ENCODE measurements at places on chromosomes 5 and 9. TPM values are rescaled to one million over a fixed set of nuclear protein-coding genes. Genes with fewer than 3 reads are reported as not detected.

DNA sequence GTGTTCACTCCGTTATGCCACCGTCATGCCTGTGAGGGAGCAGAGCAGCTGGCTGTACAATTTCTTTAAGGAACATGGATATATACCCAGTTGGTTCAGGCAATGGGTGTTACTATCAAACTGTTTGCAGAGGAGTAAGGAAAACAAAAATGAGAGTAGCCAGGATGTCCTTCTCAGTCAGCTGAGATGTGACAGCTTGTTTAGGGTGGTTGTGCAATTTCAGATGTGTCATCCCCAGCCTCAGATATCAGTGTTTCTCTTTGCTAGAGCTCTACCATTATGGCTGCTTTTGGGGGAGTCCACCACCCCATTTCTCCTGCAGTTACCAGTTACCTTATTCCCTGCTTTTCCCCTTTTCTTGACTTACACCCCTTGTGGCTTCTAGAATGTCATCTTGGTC is 135.2 kb upstream of the SLC24A2 start:
- no peak for DNase-seq

GRCh38 chr9:130927995-130928900 is 10.8 kb downstream of the FIBCD1 start:
- peak; percentile 29 for DNase-seq

Gene TAF11L10
- not detected for total RNA-seq

Gene ENTREP1
- total RNA-seq = not detected

- DNase-seq = no peak
Measured at GRCh38 chr5:151251001-151251551, 1.9 kb upstream of the GM2A start.

Gene AJM1
- total RNA-seq = 7.4 TPM

Gene ARL14EPL
- total RNA-seq = not detected

- no peak for DNase-seq
Measured at GRCh38 chr9:86842573-86842972, 104.7 kb downstream of the GAS1 start.

- DNase-seq = peak; percentile 12
Measured at GRCh38 chr5:138303372-138303771, 28.2 kb downstream of the CDC25C start.

- DNase-seq = no peak
Measured at GRCh38 chr5:116764941-116765340, 190.3 kb upstream of the SEMA6A start.

Gene GTF3C4
- 15.2 TPM for total RNA-seq

GRCh38 chr9:106326493-106326892 is 536.5 kb upstream of the ZNF462 start:
- DNase-seq = no peak

Gene SEMA5A
- 58.5 TPM for total RNA-seq

GRCh38 chr5:41921166-41921565 is 3.9 kb upstream of the FBXO4 start:
- DNase-seq = no peak

GRCh38 chr9:86676396-86676795 is 270.9 kb downstream of the GAS1 start:
- no peak for DNase-seq

Data from HFFc6 (cell line).